ENCODE measurements at places on chromosomes 13 and 19.

GRCh38 chr13:71935166-71935840, 68.3 kb upstream of the DACH1 start:
- DNase-seq, result no peak

DNA sequence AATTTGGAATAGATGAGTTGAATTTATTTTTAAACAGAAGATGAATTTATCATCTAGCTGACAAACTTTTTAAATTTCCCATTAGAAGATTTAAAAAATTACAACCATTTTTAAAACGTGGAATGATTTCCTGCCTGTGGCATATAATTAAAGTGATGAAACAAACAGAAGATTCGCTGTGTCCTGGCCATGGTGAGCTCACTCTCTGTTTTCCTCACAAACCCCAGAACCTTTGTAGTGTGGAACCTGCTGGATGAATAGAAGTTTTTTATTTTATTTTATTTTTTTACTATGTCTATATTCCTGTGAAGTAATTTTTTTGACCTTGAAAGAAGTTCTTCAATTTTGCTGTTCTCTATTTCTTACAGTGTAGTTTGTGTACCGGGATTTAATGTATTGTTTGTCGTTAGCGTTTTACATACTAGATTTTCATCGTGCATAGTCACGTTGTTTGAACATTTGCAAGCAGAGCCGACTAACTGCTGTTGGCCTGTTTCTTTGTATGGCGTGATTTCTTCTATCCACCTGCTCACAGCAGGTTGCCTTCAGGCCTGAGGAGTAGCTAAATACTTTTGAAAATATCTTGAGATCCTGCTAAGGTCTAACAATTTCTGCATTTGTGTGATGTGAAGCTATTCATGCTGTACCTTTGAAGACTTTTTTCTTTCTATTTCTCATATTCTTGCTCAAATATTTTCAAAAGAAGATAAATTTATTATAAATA, 149.2 kb downstream of the GGACT start:
- DNase-seq, result no peak

DNA sequence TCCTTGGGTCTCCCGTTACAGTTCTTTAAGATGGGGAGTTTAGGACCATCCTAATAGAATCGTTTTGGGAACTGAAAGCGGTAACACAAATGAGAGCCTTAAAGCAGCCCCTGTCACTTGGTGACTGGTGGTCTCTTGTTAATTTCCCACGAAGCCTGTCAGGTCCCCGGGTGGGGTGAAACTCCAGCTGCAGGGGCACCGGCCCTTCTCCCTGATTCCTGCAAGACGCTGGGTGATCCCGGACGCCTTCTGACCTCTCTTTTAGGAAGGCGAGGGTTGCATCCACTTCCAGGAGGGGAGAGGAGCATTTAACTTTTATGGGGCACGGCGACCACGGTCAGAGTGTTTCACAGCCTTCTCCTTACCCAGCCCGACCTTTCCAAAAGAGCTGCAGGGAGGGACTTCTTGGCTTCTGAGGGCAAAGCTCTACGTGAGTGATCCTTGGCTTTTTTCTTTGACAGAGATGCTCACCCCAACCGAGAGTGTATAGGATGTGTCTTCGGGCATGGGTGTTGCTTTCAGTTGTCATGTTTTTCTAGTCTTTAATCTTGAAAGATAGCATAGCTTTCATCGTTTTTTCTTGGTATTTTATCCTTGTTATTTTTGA, 688 bp downstream of the ZNF225 start:
- DNase-seq, result no peak

DNA sequence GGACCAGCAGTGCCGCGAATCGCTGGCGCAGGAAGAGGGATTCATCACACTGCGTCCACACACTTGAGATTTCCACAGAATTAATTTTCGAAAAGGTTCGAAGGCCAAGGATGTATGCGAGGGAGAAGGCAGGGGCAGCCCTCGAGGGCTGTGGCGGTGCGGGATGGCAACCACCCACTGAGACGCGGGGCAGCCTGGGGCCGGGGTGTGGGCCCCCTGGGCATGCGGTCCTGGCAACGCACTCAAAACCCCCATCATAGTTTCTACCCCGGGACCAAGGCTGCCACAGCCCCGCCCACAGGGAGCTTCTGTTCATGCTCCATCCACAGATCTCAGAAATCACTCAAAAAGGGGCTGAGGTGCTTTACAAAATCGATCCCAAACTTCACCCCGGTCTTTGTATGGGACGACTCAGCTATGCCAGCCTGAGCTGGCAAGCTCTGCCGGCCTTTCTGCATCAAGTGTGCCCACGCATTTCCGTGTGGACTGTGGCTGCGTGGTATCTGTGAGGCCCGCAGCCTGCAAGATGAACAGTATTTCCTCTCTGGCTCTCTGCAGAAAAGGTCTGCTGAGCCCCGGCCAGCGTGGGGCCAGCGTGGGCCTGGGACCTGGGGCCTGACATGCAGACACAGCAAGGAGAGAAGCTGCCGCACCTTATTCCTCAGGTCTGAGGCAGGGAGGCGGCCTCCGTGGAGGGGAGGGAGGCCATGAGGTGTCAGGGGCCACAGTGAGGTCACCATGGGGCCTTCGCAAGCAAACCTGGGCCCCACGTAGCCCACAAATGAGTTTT, 19.2 kb downstream of the ZNF787 start:
- DNase-seq, result no peak

DNA sequence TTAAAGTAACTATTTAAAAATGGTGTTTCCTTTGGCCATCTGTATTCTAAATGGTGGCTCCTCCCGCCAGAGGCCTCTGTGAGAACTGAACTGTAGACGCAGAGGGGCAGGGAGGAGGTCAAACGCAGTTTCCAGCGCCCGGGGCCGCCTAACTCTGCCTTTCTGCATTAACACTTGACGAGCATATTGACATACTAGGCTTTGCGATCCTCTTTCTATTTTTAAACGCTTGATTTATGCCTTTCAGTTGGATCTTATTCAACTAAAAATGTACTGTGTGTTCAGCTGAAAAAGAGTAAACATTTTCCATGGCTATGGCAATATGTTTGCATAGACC, 74.7 kb downstream of the SPACA7 start:
- DNase-seq, result no peak

GRCh38 chr19:11059511-11060358, 29.5 kb upstream of the LDLR start:
- DNase-seq, result no peak

DNA sequence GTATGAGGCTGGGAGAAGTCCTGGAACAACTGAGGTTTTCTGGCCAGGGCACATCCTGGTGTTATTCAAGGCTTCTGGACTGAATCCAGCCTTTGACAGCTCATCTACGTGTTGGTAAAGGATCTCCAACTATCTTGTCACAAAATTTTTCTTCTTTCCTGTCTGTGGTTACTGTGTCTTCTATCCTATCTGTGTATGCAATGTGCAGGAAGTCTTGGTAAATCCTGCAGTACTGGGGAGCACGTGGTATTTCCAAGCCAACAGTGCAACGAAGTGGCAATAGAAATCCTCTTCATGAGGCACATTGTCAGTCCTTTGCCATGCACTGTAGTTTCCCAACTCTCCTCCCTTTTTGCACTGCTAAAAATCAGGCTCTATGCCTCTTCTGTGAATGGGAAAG, 86.7 kb downstream of the ZNF100 start:
- no peak for DNase-seq

DNA sequence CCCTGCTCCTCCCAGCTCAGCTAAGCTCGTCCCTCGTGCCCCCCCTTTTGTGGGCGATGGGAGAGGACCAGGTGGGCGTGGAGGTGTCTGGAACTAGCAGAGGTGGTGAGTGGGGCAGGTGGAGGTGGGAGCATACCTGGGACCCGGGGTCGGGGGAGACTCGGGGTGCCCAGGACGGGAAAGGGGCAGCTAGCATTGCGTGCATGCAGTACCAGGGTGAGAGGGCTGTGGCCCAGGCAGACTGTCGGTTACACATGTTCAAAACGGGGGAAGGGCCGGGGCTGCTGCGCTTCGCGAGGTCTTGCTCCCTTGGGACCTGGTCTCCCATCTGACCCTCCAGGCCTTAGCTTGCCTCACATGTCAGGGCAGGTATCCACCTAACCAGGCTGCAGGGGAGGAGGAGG, 9.1 kb downstream of the TLE5 start:
- no peak for DNase-seq

GRCh38 chr13:110115591-110115990, 191.4 kb downstream of the COL4A1 start:
- no peak for DNase-seq

DNA sequence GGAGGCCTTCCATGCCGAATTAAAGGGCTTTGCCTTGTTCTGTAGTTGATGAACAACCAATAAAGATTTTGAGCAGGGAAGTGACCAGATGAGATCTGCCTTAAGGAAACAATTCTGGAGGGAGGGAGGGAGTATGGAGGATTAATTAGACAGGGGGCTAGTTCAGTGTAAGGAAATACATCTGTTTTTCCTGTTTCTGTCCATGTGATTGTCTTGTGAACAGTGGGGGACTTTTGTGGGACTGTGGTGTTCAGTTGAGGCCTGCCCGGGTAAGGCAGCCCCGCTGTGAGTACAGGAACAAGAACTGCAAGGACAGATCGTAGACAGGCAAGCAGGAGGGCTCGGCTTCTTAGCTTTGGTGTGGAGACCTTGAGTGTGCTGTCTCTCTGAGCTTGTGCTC, 59.0 kb downstream of the DGKH start:
- DNase-seq, result no peak

GRCh38 chr19:40216777-40217026, 1.5 kb downstream of the TTC9B start:
- no peak for DNase-seq

DNA sequence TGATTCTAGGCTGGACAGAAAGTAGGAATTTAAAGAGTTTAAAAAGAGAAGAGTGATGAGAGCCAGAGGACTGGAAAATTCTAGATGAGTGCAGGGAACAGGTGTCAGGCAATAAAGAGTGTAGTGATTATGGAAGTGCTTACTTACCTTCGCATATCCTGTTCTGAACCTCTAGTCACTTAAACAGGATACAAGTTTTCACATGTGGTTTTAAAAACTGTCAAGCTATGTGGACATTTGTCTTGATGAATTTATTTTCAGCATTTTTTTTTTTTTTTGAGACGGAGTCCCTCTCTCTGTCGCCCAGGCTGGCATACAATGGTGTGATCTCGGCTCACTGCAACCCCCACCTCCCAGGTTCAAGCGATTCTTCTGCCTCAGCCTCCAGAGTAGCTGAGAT, 34.3 kb upstream of the IL17D start:
- DNase-seq, result no peak

GRCh38 chr13:106532111-106532929, 3.1 kb downstream of the EFNB2 start:
- no peak for DNase-seq

DNA sequence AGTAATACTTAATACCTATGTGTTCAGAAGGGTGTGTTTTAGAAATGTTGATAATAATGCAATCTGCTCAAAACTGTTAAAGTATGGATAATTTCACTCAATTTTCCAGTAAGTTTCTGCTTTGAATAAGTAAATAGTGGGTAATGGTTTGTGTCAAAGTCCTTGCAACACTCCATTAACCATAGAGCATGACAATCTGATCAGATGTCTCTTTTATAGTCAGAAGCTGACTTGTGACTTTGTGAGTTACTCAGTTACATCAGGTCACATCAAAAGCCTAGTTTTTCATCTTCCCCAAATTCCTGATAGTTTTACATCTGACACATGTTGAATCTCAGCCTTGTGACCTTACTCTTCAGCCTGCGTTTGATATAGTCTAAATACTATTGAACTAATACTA, 338.0 kb downstream of the EFNB2 start:
- no peak for DNase-seq

DNA sequence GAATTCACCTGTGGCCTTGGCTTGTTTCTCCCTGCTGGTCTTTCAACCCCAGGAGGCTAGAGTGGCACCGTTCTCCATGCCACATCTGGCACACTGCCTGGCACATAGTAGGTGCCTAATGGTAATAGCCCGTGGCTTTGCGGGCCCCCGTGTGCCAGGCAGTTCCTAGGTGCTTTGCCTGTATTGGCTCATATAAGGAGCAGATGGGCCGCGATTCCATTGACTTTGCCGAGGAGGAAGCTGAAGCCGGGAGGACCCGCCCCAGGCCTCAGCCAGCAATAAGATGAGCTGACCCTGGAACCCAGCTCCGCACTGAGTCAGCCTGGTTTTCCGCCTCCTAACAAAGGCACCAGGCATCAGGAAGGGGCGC, 807 bp downstream of the PGLYRP1 start:
- DNase-seq, result no peak

DNA sequence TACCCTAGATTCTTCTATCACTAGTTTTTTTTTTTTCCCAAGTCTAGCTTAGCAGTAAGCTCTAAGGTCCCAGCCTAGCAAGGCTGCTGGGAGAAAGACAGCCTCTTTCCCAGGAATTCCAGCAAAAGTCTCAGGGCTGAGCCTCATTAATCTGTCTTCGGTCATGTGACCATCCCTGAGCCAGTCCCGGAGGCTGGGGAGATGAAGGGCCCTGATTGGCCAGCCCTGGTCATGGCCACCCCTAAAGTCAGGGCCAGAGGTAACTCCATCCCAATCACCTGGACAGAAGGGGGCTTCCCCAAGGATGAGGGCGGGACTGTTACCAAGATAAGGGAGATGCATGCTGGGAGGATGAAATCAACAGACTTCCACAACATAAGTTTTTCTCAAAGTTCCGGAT, 43.3 kb downstream of the CCNE1 start:
- DNase-seq, result no peak

DNA sequence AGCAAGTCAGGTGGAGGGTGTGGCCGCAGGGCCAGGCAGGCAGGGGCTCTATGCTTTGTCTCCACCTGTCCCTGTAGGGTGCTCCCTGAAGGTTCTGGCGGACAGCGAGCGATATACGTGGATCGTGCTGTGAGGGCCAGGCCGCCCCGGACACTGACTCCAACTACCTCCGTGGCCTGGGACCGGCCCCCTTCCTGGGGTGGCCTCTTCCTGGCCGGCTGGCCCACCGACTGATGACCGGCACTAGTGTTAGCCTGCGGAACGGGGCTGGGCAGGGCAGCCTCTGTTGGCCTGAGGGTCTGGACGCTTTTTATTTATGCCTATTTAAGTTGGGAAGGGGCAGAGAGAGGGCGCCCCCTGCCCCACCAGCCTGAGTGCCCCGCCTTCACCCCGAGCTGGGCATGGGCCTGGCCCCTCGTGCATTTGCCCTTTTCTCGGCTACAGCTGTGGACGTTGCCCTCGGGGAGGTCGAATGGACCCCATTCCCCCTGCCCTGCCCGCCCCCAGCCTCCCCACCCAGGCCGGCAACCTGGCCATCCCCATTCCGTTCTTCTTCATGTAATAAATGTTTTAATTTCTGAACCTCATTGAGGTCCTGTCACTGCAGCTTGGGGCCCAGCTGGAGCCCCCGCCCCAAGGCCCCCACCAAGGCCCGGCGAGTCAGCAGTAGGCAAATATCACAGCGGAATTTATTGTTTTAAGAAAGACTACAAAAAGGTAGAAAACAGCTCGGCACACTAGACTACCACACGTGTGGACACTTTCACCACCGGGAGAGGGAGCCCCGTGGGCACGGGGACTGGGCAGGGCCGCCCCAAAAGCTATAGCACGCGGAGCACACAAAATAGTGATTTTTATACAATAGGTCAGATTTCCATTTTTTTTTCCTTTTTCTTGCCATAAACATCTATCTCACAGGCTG, 8.8 kb downstream of the DCAF15 start:
- DNase-seq, result no peak

- DNase-seq, result no peak
Measured at GRCh38 chr19:36125557-36125956, 10.3 kb downstream of the TBCB start.

Measured in fibroblast of skin of scalp (primary cell).